ENCODE measurements at places on chromosomes 5 and 9.

- no peak for DNase-seq
These were observed 30.8 kb downstream of the TAS2R1 start for GRCh38 chr5:9599391-9599790.

DNA sequence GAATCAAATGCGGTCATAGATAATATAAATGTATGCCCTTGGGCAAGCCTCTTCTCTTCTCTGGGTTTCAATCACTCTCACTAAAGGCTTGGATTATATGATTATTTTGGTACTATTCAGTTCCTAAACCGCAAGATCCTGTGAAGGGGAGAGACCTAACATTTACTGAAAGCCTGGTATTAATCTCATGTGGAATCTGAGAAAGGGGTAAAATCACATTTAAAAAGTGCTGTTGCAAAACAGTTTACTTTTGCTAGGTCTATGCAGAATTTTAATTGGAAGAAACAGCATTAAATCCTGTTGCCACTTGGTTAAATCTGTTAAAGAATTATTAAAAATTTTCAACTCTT is 50.7 kb downstream of the SLC44A1 start:
- no peak for DNase-seq

GRCh38 chr9:109101202-109101595 is 18.5 kb downstream of the TMEM245 start:
- DNase-seq = no peak

- DNase-seq = no peak
These were observed 390.3 kb downstream of the ANXA1 start for GRCh38 chr9:73541923-73542322.

GRCh38 chr5:61409568-61409967 is 77.5 kb downstream of the ZSWIM6 start:
- no peak for DNase-seq

DNA sequence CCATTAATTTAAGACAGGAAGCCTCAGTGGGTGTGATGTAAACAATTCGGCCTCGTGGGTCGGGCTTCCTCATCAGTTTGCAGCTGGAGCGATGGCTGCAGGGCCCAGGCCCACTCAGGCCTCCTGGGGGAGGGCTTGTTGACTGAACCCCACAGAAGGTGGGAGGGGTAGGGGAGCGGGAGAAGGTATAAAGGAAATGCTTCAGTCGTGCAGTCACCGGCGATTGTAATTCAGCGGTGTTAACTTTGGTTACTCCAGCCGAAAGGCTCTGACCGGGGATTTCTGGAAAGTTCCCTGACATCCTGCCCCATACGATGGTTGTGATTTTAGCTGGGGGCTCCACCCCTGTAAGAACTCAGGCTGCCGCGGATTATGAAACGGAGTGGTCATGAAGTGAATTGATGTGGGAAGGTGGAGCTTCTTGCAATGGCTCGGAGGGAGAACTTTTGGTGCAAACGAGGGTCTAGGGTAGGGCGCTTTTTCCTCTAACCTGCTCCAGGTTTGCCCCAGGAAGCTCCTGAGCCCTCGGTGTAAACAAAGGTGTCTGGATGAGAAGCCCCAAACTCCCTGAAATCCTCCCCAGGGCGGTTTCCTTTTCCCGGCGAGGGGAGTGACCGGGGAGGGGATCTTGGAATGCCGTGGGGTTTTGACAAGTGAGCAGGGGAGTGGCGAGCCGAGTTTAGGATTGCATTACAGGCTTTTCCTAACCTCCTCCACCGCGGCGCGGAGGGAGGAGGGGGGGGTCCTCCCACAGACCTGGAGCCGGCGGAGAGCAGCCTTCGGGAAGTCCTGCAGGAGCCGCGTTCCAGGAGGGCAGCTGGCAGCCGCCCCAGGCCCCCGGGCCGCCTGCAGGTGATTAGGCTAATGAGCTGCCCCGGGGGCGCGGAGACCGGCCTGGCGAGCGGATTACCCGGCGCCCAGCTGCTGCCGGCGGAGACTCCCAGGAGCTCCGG is 215.5 kb downstream of the PDZD2 start:
- peak; percentile 60 for DNase-seq

- no peak for DNase-seq
These were observed 77.4 kb downstream of the OTULIN start for GRCh38 chr5:14741801-14742440.

DNA sequence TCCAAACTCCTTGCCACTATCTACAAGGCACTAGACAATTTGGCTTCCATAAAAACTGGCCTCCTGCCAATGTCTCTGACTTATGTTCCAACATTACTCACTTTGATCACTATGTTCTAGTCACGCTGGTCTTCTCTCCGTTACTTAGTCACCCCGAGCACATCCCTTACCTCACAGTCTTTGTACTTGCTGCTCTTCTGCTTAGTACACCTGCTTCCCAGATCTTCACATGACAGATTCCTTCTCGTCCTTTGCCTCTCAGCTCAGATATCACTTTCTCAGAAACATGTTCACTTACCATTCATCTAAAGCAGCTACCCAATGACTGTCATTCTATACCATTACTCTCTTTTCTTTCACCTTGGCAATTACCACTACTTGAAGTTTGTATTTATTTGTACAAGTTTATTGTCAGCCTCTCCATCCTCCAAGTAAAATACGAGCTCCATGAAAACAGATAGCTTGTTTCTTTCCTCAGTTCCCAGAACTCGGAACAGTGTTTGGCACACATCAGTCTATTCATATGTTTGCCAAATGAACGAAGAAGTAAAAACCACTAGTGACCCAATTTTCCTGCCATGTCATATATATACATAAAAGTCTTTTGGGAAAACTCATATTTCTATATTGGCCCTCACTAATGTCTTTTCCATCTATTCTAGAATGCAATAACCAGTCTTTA is 5.9 kb upstream of the SLC22A5 start:
- DNase-seq = no peak

DNA sequence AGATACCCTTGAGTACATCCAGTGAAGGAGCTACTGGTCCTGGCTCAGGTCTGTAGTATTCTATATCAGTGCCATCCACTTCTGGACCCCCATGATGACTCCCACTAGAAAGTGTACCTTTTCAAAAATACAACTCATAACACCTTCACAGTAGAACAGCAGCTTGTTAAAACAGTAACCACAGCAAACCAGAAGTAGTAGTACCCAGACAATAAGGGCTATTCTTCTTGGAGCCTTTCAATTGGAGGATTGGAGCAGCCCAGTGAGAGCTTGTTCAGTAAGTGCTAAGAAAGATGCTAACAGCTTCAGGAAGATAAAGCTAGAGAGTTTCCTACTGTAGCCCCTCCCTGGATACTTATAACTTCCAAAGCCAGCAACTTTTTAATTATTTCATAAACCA is 10.1 kb downstream of the ARL14EPL start:
- DNase-seq = no peak

DNA sequence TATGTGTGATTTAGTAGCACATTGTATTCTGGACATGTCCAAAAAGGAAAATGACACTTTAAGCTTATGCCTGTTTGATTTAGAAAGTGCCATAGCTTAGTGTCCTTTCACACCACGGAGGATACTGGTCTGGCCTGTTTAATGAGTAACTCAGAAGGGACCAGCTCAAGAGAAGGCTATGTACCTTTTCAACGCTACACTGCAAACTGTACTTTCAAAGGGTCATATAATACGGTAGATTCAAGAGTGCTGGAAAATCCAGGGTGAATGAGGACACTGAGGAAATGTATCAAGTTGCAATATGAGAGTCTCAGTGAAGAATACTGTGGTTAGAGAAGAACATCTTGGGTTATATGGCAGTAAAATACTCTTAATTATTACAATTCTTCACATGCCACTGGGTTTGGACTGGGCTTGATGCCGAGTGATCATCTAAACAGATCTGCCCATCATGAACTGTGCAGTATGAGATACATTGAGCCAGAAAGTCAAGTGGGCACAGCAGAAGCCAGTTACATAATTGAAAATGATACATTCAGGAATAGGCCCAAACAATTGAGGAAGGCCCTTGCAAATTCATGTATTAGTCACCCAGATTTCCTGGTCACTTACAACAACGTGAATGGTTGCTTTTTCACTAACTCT is 1211.5 kb upstream of the CDH9 start:
- DNase-seq = no peak

- DNase-seq = no peak
These were observed 24.9 kb downstream of the SNX24 start for GRCh38 chr5:122870219-122870856.

DNA sequence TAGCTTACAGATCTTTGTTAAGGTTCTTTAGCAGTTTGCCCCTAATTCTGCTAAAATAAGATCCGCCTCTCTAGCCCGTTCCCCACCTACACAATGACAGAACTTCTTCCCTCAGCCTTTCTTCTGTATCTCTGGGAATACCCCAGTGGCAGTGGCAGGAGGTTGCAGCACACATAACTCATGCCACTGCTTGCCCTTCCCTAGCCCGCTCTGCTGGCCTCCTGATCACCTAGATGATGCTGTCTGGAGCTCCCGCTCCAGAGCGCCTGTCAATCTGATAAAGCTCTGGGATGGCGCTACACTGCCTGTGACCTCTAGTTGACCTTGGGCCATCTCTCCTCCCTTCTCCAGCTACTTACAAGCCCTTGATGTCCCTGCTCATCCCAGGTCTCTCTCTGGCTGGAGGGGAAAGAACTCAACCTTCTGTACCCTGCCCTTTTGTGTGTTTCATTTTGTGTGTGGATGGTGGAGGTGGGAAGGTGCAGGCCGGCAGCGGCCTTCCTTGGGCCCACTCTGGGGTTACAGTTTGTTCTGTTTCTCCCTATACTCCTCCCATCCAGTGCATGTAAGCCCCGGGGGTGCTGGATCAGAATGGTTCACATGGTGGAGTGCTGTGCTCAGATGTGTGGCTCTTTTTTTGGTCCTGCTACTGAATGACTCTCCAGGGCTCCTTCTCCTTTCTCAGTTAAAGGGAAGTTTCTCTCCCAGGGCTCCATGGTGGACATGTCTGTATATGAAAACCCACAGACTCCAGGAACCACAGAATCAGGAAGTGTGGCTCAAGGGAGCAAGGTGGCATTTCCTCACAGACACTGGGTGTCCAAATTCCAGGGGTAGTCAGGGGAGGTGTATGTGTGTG is 29.1 kb downstream of the MTX3 start:
- DNase-seq = no peak

- no peak for DNase-seq
These were observed 450.4 kb upstream of the CTNND2 start for GRCh38 chr5:12354686-12355085.

DNA sequence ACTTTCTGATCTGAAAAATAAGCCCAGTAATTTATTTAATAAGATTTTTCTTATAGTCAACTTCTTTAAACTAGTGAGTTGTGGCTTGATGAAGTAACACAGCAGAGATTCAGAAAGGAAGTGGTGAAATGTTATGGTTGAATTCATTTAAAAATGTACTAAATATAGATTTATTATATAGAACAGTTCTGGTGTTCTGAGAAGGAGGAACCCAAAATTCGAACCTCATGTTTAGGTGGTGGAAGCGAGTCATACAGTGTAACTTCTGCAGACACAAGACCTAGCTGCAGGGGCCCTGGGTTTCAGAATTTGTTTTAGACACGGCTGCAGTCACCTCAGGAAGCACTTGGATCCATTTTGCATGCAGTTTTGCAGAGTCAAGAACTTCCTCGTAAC is 188.2 kb downstream of the TRIO start:
- no peak for DNase-seq

DNA sequence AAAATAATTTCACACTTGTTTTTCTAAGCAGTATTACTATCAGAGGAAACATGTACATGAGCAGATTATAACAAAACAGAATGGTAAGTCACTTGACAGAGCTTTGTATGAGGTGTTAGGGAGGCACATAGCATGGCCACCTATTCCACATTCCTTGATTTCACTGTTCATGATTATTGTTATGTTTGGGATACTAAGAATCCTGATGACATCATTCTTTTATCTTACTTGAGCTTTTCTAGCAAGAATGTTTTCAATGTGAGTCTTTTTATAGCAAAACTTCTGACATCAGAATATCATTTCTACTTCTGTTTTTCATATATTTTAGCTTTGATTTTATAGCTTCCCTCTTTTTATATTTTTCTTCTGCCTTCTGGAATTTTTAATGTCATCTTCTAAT is 208.2 kb downstream of the DMRTA1 start:
- DNase-seq = no peak

DNA sequence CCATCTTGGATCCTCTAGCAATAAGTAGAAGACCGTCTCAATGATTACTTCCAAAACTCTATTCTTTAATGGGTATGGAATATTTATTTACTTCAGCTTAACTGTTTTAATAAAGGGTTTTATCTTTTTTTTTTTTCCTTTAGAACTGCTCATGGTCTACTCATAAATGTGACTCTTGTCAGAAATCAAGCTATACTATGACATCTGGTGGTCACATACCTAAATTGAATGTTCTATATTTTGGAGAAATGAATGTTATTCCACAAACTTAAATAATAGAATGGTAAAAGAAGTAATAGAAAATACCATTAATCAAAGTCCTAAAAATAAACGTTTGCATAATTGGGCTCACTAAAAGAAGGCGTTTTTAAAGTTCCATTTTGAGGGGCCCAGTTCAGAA is 131.2 kb upstream of the PLCXD3 start:
- DNase-seq = no peak

DNA sequence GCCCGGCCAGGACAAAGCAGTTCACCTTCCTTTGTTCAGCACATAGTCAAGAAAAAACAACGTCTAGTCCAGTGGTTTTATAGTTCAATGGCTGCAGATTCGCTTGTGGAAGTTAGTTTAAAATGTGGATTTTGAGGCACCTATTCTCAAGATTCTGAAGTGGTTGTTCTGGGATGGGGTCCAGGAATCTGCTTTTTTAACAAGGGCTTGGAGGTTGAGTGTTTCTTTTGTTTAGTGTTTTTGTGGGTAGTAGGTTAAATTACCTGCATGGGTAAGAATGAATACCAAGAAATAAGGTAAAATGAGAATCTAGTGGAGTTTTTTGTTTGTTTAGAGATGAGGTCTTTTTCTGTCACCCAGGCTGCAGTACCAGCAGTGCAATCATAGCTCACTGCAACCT is 28.4 kb upstream of the NADK2 start:
- no peak for DNase-seq

GRCh38 chr5:163245584-163245983 is 191.8 kb upstream of the CCNG1 start:
- no peak for DNase-seq

DNA sequence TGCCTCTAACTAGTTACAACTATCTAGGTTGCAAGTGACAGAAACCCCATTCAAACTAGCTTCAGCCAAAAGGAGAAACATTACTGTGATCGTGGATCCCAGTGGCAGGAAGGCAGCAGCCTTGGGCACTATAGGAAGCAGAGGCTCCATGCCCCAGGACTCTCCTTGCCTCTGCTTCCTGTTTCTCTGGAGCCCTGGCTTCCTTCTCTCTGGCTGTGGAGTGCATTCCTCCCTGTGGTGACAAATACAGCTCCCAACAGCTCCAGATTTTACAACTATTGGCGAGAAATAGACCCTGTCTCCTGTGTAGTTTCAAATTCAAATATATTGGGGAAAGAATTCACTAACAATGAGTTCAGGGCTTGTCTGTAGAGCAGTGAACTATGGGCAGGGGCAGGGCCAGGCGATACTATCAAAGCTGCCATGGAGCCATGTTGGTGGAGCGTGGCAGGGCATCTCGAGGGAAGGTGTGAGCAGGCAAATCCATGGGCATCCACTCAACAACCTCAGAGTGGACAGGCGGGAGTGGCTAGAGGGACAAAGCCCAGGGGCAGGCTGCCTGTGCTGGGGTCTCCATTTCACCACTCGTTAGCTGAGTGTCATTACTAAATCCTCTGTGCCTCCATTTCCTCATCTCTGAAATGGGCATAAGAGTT is 189.5 kb downstream of the ERCC6L2 start:
- no peak for DNase-seq
